ENCODE measurements at places on chromosomes 6 and 20.

DNA sequence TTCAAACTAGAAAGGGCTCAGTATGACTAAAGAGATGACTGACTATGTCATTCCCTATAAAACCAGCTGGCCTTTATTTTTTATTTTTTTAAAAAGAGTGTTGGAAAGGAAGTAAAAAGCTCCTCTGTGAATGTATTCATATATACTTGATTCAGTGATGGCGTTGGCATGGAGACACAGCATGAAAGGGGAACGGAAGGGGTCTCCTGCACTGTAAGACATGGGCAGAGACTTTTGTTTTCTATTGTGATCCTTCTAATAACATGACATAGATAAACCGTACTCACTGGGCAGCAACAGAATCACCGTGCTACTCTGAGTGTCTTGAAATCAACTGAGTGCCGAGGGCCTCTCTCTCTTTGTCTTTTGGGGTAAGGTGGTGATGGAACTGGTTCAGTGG lies 228.1 kb upstream of the RIN2 start:
- no peak for DNase-seq

DNA sequence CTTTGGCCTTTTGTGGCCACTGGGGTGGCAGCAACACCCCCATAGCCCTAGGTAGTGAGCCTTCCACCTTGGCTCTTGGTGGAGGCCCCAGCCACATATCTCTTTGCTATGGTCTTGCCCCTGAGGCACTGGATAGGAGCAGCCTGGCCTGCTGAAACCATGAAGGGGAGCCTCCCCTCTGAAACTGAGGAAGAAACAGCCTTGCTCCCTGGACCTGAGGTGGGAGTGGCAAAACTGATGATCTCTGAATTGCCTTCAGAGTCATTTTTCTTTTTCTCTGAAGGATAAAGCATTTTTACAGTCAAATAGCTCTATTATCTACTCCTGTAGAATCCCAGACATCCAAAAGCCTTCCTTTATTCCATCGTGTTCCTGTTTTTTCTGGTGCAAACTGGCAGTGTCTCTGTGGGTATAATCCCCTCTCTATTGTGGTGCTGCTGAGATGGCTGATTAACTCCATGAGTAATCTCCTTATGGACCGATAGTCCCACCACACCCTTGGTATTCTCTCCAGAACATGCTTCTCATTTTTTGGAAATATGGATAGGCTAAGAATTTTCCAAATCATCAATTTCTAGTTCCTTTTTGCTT lies 22.0 kb upstream of the PRSS35 start:
- DNase-seq = no peak

GRCh38 chr6:136795996-136796395 lies 3.7 kb upstream of the MAP3K5 start:
- no peak for DNase-seq

DNA sequence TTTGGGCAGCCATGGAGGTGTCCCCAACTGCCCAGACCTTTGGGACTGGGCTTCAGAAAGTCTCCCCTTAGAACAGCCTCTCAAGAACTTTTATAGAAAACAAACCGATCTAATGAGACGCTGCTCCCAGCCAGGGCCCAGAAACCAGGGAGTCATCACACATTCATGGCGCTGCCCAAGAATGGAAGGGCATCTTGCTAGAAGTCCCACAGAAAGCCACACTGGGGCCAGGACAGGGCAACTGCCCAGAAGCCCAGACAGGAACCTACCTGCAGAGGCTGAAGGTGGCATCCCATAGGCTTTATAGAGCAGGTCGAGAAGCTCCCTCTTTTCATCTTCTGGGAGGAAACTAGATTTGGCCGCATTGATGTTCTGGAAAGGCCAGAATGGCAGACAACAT lies 31.5 kb downstream of the ADA start:
- no peak for DNase-seq

DNA sequence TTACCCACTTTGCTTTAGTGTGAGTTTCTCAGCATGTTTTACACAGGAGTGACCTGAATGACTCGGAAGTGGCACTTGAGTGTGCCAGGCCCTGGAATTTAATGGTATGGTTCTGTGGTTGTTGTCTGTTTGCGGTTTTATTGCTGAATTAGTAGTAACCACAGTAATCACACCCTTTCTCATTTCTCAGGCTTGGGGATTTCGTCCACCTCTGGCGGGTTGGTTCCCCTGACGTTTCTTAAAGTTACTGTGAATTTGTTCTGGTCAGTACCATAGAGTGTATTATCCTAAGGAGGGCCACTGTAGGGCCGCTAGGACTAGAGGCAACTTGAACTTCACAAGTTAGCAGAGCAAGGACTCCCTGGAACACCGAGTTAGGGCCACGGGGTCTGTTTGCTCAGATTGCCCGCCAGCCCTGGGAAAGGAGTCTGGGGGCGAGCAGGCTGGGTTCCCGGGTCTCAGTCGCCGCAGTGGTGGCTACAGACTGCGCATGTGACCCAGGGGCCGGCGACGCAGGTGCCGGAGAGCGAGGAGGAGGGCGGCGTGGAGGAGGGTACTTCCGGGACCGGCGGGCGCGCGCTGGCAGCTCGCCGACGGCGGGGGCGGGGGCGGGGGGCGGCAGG lies 546 bp upstream of the KLHL32 start:
- DNase-seq = peak; percentile 79

GRCh38 chr20:20608641-20609040 lies 103.8 kb downstream of the RALGAPA2 start:
- DNase-seq = no peak

- DNase-seq = peak; percentile 84
These were observed 67.1 kb upstream of the ADGRF4 start for GRCh38 chr6:47631269-47631772.

DNA sequence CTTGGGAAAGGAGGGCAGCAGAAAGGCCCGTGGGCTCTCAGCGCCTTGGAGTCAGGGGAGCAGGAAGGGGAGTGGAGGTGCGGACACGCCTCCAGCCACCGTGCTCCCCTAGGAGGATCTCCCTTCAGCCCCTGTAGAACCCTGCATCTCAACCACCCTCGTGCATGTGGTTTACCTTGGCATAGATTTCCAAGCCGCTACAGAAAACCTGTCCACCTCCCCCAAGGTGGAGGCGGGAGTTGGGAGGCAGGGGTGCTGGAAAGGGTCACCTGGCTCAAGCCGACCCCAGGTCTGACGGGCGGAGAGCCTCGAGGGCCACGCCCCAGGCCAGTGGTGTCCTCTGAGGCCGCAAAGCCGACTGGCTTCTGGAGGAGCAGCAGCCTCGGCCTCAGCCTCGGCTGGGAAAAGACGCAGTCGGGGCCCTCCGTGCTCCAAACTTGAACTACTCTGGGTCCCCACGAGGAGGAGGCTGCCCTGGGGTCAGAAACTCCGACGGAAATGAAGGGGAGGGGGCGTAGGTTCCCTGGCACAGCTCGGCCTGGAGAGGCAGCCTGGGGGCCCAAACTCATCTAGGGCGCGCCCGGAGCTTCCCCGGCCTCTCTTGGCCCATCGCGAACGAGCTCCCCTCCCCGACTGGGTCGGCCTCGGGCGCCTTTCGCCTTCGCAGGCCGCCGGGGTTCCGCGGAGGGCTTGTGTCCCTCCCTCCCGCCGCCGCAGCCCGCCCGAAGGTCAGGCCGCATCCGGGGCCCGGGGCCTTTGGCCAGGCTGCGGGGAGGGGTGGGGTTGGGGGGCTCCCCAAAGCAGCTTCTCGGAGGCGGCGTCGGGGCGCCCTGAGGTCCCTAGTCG lies 6.3 kb upstream of the FOXF2 start:
- peak; percentile 64 for DNase-seq

DNA sequence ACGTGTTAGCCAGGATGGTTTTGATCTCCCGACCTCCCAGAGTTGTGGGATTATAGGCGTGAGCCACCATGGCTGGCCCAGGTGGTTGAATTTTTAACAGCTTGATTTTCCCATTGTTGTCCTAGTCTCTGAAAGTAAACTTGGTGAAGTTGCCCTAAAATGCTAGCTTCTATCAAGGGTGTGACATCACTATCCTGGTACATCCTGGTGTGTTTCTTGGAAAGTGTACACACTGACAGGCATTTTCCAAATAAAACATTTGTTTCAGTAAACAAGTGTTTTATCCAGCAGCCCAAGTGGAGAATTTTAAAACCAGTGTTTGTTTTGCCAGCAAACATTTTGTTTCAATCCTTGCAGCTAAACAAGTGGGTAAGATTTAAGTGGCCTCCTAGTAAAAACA lies 40.5 kb upstream of the RREB1 start:
- DNase-seq = no peak

- DNase-seq = peak; percentile 25
These were observed 7.8 kb downstream of the ADTRP start for GRCh38 chr6:11770546-11771466.

- no peak for DNase-seq
These were observed 33.5 kb upstream of the VSTM2L start for GRCh38 chr20:37869334-37869861.

- no peak for DNase-seq
These were observed 315.1 kb downstream of the TFAP2C start for GRCh38 chr20:56943946-56944945.

- no peak for DNase-seq
These were observed 33.2 kb upstream of the PNISR start for GRCh38 chr6:99458319-99458718.

DNA sequence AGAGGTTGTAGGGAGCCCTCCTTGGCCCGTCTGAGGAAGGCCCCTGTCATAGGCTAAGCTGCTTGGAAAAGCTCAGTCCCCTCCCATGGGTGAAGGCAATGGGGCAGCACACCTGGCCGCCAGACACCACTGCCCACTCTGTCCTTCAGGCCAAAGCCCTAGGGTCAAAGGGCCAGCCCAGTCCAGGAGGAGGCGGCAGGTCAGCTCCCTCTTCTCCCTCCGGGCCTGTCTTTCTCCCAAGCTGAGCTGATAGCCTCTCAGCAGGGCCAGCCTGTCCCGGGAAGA lies 5.1 kb upstream of the CLPSL2 start:
- no peak for DNase-seq

DNA sequence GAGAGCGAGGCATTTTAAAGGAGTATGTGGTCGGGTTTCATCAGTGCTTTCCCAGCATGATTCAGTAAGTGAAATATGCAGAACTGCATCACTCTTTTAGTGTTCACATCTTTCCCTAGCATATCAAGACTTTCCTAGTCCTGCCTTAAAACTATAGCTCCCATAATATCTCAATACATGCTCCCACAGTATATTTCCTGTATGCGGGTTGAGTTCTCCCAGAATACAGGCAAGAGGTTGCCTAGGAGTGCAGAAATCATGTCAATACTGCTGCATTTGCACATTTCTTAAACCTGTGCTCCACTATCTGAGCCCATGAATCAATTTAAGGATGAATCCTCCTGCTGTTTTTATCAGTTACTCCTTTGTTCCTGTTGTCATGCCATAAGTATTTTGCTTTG lies 386.6 kb upstream of the SLC35B3 start:
- DNase-seq = no peak

GRCh38 chr20:63572788-63573646 lies 1.0 kb downstream of the HELZ2 start:
- DNase-seq = no peak

- no peak for DNase-seq
These were observed 20.7 kb downstream of the COL19A1 start for GRCh38 chr6:69887026-69887425.

DNA sequence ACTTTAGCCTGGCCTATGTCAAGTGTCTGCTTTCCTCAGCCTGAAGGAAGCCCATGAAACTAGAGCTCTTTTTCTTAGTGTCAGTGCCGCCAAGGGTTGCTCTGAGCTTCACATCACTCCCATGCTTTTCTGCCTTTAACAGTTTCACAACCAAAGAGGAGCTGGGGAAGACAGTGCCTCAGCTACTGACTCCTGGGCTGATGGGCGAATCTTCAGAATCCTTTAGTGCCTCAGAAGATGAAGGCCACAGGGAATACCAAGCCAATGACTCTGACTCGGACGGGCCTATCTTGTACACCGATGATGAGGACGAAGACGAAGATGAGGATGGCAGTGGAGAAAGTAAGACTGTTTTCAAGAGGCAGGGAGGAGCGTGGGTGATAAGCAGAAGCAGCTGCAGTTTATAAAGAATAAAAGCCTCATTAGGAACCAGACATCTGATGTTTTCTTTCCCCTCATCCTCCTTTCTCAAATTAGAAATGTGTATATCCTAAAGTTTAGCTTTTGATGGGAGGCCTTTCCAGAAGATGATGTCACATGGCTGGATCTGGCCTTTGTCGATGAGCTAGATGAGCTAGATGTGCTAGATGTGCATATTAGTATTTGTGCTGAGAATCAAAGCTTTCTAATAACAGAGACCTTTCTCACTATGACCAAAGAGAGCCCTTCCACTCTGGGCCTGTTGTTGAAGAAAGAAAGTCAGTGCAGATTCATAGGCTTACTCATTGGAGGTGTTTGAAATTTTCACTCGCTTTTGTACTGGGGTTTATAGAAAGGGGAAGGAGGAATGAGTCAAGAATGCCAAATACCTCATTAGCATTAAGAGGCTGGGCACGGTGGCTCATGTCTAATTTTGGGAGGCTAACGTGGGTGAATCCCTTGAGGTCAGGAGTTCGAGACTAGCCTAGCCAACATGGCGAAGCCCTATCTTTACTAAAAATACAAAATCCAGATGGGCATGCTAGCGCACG lies 70.7 kb upstream of the LTV1 start:
- DNase-seq = no peak

DNA sequence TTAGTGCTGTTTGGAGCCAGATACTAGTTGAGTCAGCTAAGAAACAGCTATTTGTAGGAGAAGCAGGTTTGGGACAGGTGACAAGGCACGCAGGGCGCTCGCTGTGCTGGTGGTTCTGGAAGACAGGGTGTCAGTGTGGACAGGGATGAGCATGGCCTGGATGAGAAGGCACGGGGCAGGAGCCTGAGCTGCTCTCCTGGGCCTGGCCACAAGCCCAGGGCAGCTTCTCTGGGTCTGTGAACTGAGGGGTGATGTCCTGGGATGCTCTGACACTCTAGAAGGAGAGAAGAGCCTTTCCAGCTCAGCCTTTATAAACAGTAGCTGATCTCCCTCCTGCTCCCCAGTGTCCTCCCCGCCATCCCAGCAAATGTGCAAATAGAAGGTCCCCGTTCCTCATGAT lies 37.9 kb downstream of the PLG start:
- no peak for DNase-seq

DNA sequence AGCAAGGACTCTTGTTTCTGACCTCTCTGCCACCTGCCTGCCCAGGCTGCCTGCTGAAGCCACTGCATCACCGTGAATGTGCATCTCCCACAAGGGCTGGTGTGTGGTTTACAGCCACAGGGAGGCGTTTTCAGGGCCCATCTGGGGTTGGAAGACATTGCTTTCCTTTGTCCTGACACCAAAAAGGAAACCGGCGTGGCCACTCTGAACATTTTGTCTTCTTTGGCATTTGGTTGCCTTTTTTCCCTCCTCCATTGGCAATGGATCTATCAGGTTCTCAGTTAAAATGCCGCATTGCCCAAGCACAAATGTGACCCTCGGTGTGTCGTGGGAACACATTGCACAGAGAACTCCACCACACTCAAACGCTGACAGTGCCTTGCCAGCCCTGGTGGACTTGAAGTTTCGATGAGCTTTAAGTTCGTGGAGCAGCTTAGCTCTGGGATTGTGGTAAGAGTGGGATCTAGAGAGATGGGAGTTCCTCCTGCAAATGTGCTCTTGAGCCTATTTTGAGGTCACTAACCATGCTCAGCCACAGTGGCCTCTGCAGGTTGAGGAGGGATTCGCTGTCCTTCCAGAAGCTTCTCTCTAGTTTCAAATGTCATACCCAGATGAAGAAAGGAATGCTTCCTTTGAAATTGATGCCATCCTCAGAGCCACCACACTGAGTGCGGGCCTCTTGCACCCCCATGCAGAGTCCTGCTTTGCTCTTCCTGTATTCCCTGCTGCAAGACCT lies 14.8 kb upstream of the PCK1 start:
- DNase-seq = no peak

Measured in retina (tissue), 1 donor.